Cortex of kidney (tissue), 1 donor: ENCODE measurements at places on chromosomes 5 and 9.

DNA sequence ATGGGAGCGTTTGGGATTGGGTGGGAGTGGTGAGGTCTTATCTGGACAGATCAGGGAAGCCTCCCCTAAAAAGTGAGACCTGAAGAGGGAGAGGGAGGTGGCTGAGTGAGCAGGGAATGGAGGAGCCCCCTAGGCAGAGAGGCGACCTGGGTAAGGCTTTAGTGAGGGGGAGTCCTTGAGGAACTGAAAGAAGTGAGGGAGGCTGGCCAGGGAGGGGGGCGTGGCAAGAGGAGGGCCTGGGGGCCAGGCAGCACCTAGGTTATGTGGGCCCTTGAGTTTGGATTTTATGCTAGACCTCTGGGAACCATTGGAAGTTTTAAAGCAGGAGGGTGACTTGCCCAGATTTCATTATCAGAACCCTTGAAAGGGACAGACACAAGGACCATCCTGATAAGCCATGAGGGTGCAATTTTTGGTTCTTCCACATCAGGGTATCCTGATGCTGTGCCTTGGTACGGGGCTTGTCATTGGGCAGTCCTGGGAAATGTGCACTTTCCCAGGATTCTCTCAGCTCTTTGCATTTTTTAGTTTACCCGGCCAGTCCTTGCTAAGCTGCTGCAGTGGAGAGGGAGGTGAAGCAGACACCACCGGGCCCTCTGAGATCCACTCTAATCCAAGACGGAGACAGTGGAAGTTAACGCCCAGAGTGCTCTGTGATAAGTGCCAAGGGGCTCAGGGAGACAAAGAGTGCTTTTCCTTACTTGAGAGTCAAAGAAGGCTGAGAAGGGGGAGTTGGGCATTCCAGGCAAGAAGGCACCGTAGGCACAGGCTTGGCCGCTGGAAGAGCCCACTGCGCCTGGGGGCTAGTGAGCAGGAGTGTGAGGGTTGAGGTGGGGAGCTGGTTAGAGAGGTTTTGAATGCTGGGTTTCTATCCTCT, 16.1 kb downstream of the GSN start:
- no peak for DNase-seq

- no peak for DNase-seq
Measured at GRCh38 chr5:143001764-143002351, 231.7 kb downstream of the ARHGAP26 start.

DNA sequence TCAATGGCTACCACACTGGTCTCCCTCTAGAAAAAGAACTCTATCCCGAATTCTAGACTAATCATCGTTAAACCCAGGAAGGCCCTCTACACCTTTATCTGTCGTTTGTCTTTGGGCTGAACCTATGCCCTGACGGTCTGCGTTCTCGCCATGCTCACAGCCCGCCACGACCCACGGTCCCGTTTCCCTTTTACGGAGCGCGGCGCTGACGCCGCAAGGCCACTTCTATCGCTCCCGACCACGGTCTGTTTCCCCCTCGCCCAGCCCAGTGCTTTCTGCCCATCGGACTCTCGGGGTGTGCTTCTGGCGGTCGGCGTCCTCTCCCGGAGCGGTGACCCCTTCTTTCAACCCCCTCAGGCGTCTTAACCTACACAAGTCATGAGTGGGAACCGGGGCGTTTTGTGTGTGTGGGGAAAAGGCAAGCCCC, 974 bp downstream of the C9orf40 start:
- DNase-seq, result no peak

GRCh38 chr5:139494832-139495231, 12.3 kb upstream of the STING1 start:
- no peak for DNase-seq

- no peak for DNase-seq
Measured at GRCh38 chr5:67082941-67083340, 113.7 kb downstream of the CD180 start.

- DNase-seq, result no peak
Measured at GRCh38 chr9:19513671-19514275, 105.0 kb downstream of the ACER2 start.

- no peak for DNase-seq
Measured at GRCh38 chr9:130352586-130353285, 87.2 kb downstream of the HMCN2 start.

- DNase-seq, result no peak
Measured at GRCh38 chr9:124444166-124444565, 6.1 kb upstream of the ADGRD2 start.

DNA sequence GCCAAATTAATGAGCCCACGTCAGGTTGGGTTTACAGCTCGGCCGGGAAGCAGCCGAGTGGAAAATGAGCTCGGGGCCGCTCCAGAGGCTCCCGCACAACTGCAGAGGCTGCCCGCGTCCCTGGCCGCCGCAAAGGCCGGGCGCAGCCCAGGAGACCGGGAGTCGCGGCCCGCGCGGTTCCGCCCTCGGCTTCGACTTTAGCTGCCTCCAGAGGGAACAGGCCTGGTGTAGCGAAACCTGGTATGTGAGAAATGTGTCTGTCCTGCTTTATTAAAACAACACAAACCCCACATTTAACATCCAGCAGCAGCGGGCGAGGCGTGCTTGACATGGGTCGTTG, 66.2 kb downstream of the FOXD1 start:
- DNase-seq, result no peak

GRCh38 chr5:172642051-172642409, 967 bp downstream of the NEURL1B start:
- DNase-seq, result no peak

DNA sequence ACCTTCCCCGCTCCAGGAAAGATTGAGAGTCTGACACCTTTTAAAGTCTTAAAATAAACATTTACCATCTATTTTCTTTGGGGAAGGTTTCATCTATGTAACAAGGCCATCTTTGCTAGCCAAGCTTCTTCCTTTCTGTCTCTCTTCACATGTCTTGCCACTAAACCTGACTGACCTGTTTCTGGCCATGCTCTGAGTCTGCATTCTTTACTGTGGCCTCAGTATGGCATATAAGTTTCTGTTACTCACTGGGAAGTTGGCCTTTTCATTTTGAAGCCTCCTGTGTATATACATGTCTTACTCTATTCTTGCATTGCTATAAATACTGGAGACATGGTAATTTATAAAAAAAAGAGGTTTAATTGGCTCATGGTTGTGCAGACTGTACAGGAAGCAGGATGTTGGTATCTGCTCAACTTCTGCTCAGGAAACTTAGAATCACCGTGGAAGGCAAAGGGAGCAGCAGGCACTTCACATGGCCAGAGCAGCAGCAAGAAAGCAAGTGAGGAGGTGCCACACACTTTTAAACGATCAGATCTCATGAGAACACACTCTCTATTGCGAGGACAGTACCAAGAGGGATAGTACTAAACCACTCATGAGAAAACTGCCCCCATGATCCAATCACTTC, 48.1 kb downstream of the KCNV2 start:
- no peak for DNase-seq

- no peak for DNase-seq
Measured at GRCh38 chr5:139076111-139076510, 122.1 kb downstream of the SIL1 start.

DNA sequence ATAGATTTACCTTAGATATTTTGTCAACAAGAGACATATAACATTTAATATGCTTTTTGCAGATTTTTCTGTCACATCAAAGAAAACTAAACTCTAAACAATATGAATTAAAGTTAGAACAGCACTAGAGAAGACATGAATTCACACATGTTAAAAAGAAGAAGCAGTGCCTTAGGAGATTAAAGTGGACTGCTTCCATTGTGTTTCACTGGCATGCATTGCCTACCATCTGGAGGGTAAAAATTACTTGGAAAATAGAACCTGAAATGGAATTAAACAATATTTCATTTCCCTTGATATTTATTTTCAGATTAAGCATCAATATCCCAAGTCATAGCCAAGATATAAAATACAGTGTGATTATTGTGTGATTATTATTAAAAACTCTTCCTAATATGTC, 319.4 kb upstream of the CDH18 start:
- DNase-seq, result no peak

DNA sequence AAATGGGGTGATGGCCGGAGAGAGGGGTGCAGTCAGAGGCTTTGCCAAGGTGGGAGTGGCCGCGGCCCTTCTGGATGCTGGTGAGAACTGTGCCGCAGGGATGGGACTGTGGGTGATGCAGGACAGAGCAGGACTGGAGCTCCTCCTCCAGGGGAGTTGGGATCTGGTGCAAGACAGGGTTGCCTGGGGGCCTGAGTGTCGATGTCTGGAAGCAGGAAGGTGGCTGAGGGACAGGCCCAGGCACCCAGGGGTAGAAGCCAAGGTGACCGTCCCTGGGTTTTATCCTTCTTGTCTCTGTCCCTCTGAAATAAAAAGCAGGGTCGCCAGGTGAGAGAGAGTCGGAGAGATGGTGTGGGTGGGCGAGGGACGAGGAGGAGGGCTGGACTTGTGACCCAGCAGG, 89.1 kb upstream of the IER5L start:
- DNase-seq, result no peak

DNA sequence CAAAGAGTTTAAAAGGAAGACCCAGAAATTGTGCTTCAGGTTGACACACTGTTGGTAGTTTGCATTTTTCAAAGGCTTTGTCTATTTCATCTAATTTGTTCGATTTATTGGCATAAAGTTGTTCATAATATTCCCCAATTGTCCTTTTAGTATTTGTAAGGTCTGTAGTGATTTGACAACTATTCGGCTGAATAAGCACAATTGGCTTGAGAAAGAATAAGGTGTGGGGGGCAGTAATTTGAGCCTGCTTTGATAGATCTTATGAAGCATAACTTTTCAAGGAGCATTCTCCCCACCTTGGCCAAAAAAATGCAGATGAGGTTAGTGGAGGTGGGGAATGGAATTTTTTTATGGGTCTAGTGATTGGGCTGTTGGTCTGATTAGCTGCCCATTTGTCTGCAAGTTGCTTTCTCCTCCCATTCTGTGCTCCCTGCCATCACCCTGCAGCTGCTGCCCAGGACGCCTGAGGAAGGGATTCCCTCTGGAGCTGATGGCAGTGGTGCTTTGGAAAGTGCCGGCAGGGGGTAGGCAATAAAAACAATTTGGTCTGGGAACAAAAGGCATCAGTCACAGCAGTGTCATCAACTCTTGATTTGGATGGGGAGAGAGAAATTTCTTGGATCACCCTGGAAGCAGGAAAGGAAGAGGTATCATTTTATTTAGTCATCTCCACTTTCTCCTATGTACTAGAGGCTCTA, 26.6 kb downstream of the WNT8A start:
- no peak for DNase-seq

- no peak for DNase-seq
Measured at GRCh38 chr5:148685520-148686134, 31.3 kb upstream of the HTR4 start.

DNA sequence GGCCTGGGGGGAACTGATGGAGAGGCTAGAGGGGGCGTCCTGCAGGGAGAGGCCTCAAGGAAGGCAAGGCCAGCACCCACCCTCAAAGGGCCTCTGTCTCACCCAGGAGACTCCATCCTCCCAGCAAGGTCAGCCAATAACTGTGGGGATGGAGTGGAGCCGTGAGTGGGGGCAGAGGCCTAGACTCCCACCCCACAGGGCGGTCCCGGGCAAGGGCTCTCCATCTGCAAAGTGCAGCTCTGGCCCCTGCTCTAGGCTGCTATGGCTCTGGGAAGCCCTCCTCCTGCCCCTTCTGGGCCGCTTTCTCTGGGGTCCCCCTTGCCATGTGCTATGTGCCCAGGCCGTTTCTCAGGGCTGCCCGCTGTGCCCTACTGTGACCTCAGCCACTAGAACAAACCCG, 14.0 kb downstream of the FPGS start:
- no peak for DNase-seq

DNA sequence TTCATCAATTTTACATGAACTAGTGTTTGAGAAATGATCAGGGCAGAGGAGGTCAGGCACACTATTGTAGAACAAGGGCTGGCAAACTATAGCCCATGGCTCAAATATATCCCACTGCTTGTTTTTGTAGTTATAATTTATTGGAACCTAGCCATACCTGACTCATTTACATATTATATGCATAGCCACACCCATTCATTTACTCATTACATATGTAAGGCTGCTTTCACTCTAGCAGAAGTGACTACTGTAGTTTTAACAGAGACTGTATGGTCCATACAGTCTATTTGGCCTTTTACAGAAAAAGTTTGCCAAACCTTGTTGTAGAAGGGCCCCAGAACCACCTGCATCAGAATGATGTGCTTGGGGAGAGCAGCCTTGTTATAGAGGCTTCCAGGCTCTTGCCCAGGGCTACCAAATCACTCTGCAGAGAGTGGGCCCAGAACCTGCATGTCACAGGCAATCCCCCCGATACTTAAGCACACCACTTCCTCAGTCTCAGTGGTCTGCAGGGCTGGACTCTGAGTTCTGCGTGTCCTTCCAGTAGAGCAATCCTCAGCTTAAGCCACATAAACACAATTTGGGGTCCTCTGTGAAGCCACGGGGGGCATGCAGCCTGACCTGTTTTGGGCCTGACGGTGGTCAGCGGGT, 6.7 kb downstream of the ANKS6 start:
- DNase-seq, result no peak

DNA sequence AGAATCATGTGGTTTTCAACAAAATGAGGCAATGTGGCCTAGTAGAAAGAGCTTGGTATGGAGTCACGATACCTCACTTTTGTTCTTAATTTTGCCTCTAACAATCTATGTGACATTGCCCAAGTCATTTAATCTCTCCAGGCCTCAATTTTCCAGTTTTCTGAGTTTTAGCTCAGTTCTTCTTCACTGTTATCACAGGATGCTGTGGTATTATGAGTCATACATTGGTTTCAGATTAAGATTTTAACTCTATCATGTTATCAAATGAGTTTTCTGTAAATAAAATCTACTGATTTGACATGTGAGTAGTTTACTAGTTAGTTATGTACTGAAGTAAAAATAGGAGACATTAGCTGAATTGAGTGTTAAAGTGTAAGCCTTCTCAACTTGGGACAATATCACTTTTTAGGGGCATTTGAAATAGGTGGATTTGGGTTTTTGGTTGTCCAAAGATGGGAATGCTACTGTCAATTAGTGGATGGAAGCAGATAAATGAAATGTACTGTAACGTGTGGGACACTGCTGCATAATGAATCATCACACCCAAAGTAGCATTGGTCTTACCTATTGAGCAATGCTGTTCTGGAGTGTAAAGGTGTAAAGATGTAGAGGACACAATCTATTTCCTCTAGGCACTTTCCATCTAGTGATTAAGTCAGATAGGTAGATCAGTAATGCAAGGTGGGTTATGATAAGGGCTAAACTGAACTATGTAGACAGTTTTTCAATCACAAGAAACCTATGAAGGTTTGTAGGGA, 73.3 kb downstream of the NNT start:
- DNase-seq, result no peak

GRCh38 chr5:1660001-1660400, 136.2 kb upstream of the LPCAT1 start:
- DNase-seq, result no peak
